CD4-positive, alpha-beta T cell (primary cell): ENCODE measurements at places on chromosomes 2 and 18.

DNA sequence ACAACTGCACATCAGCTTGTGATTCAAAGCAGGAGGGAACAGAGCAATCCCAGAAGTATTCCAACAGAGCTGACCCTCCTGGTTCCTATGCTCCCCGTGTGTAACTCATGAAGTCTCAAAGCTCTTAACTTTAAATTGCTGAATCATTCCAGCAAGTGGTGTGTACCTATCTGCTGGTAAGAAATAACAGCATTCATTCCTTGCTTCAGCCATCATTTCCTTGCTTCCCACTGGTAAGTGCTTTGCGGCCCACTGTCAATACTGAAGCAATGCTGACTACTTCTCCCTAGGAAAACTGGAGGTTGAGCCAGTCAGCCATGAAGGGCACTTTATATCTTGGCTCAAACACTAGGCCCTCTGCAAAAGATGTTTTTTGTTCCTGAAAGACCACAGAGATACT is 222.4 kb downstream of the EXOC6B start:
- no peak for DNase-seq

GRCh38 chr2:240963065-240963867 is 35.2 kb upstream of the SNED1 start:
- DNase-seq, result no peak

- no peak for DNase-seq
Observed at GRCh38 chr2:84395820-84396219, 63.3 kb downstream of the SUCLG1 start.

DNA sequence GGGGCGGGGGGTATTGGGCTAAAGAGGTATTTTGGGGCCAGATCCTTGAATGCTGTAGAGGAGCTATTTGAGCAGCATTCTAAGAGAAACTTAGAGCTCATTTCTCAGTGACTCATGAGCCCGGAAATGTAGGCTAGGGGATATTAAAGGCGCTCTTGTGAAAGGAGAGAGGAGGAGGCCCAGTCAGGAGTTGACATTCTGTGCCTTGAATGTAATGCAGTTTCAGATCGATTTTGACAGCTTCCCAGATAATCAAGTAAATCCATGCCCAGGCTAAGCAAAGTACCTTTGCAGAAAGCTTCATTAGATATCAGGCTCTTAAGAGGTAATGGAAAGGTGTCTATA is 1.5 kb downstream of the CAB39 start:
- peak; percentile 68 for DNase-seq

- no peak for DNase-seq
Observed at GRCh38 chr2:15764683-15765011, 173.0 kb downstream of the DDX1 start.

DNA sequence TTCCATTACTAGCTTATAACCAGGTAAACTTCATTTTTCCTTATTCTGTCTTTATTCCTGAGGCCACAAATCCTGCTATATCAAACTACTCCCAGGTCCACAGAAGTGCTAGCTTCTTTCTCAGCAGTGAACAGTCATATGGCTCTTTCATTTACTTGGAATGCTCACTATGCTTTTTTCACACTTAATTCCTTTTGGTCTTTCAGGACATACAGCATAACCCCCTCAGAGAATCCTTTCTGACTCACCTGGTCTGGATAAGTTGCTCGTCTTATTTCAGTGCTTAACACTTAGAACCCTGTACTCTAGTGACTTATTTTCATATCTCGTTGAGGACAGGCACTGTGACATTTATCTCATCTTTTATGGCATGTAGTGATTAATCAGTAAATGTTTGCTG is 325.0 kb upstream of the UBE2E3 start:
- no peak for DNase-seq

DNA sequence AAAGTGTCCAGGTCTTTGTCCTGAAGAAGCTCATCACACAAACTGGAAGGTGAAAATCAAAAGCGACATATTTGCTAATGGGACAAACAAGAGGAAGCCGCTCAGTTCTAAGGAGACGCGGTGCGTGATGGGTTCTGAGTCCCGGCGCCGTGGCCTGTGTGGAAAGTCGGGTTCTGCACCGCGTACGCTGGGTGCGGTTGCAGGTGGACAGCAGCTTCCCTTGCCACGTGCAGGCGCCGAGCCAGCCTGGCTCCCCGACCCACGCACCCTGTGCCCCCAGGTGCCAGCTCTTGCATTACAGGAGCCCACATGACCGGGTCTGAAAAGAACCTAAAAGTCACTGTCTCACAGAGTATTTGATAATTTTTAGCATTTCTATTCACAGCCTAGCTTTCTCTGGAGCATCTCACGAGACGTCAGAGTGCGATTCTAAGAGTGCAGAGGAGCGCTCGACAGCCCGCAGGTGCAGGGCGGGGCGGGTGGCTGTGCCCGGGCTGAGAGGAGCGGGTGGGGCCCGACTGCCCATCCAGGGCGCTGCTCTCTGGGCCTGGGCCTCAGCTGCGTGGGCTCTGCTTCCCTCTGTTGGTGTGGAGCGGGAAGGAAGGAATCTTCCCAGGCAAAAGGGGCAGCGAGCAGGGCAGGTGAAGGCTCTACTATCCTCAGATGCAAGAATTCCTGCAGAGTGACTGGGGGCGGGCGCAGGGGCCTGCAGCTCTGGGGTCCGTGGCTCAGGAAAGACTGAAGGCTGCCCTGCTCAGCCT is 39.4 kb downstream of the MYT1L start:
- DNase-seq, result no peak

GRCh38 chr2:136012315-136012714 is 26.9 kb upstream of the DARS1 start:
- no peak for DNase-seq

DNA sequence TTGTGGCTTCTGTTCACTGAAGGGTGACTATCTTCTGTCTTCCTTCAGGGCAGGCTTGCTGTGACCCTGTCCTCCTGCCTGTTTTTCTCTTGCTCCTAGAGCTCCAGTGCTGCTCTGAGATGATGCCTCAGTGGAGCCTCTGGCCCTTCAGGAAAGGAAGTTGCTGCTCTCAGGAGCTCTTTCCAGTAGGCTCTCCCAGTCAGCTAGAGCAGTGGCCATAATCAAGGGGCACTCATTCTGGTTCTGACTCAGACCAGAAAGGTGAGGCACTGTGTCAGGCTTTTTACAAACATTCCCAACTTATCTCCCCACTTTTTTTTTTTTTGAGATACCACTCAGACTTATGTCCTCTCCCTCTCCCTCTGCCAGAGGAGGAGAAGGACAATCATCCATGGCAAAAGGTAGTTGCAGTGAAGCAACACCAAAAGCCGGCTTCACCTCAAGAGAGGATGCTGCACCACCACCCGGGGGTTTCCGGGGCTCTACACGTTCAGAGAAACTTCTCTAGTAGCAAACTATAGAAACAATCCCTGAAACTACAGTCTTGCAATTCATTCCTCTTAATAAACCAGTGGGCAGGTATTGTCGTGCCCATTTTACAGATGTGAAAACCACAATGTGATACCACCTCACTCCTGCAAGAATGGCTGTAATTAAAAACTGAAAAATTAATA is 115.4 kb downstream of the ACTR3 start:
- no peak for DNase-seq

GRCh38 chr2:106359512-106359911 is 108.7 kb downstream of the RGPD3 start:
- DNase-seq, result no peak

DNA sequence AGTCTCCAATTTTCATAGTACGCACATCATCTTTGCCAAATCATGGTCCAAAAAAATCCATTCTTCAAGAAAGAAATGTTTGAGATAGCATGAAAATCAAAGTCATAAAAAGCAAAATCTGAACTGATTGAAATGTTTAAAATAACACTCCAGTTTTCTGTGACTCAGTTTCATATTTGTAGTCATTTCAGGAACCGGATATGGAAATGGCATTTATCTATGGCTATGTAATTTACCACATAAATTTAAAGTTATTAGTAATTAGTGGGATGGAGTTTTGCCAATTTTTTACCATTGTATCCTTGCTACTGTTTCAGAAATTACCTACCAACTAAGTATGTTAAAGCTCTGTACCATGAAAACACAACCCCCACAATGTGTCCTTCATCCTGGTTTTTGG is 456.6 kb upstream of the ACVR2A start:
- DNase-seq, result no peak

DNA sequence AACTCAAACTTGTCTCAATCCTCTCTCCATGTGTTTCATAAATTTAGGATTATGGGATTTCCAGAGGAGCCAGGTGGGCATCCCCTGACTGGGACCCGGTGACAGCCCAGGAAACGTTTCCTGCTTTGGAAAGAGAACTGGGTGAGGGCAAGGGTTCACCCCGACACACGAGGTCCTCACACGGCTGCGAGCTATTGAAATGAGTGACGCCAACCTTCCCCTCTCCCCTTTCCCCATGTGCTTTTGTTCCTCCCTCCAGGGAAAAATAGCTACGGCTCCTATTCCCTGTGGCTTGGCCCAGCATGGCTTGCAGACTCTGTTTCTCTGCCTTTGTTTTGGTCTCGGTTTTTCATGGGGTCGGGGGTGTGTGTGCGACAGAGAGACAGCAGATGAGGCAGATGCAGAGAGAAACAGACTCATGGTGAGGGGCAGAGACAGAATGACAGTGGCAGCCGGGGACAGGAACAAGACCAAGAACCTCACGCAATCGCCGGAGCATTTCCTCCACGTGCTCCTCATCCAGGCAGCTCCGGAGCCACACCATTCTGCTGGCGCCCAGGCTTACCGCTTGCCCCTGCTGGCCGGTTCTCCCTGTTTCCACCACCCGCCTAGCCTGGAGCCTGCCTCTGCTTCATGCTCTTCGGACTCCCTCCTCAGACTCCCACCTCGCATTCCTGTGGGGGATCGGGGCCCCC is 238.5 kb downstream of the DYSF start:
- no peak for DNase-seq

DNA sequence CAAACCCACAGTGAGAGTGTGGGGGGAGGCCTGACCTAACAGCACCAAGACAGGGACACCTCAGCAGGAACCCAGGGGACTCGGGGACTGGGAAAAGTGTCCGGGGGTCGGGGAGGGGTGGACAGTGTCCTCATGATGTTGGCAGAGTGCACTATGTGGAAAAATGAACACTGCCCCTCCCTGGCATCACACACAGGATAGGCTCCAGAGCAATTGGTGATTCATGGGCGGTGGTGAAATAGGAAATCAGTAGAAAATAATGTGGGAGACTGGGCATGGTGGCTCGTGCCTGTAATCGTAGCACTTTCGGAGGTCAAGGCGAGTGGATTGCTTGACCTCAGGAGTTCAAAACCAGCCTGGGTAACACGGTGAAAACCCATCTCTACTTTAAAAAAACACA is 3.6 kb upstream of the ANO7 start:
- no peak for DNase-seq

GRCh38 chr2:135821190-135821589 is 15.8 kb downstream of the LCT start:
- DNase-seq, result no peak

DNA sequence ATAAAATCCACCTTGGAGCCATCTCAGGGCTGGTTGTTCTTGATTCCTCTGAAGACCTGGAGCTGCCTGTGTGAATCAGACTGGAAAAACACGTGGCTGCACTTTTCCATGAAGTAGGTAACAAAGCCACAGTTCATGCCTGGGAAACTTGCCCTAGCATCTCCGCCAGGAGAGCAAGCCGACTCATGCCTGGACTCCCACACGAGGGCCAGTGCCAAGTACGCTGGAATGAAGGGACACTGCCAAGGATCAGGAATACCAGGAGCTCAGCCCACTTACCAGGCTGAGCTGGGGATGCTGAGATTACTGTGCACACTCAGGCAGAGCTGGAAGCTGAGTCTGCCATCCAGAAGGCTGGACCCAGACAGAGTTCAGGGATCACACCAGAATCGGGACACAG is 10.9 kb upstream of the FHL2 start:
- DNase-seq, result no peak

- DNase-seq, result no peak
Observed at GRCh38 chr2:239120664-239121063, 272.8 kb downstream of the TWIST2 start.

GRCh38 chr2:198795419-198795818 is 662.3 kb downstream of the SATB2 start:
- no peak for DNase-seq

- DNase-seq, result no peak
Observed at GRCh38 chr18:8455661-8456614, 153.3 kb upstream of the RAB12 start.

GRCh38 chr18:10475276-10475653 is 20.8 kb downstream of the APCDD1 start:
- DNase-seq, result no peak

GRCh38 chr18:60809937-60810336 is 437.4 kb upstream of the MC4R start:
- no peak for DNase-seq

DNA sequence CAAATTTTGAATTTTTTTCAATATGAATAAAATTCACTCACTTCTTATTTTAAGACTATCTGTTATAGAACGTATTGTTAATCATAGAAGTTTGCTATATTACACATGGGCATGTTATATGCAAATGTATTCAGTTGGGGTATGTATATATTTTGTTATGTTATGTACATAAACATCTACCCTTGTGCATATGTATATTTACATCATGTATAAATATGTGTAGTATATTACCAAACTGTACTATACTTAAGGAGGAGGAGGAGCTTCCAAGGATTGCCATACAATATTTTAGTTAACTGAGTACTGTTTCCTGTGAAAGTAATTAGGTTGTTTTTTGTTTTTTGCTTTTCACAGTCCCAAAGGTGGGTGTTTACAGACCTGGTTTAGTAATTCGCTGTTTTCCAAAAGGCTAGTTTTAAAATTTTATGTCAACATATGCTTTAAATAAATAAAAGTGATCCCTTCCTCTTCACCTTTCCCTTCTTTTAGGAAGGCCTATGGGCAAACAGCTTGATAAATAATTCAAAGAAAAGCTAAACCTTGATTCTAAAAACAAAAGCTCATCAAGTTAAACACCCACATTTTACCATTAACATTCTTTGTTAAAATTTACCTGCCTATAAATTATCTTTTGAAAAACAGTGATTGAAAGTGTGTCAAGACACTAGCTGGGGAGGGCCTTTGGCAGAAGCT is 12.9 kb upstream of the POU3F3 start:
- DNase-seq, result no peak

- no peak for DNase-seq
Observed at GRCh38 chr2:3034396-3034795, 343.2 kb downstream of the EIPR1 start.

DNA sequence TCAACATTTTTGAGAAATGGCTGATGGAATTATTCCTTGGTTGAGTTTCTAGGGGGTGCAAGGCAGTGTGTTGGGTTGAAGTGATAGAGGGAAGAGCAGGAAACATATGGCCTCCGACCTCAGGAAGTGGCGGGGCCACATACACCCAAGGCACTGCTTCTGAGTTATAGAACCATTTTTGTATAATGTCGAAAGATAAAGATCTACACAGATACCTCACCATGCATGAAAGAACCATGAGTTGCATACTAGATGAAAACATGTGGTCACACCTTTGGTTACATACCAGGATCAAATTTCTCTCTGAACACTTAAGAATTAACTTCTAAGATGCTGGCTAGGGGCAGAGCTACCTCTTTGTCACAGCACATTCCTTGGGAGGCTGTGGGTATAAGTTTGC is 23.2 kb downstream of the LAMA3 start:
- DNase-seq, result no peak
